ENCODE measurements at places on chromosomes 1 and 21. TPM values are rescaled to one million over a fixed set of nuclear protein-coding genes. Genes with fewer than 3 reads are reported as not detected.

- DNase-seq, result no peak
These were observed 83.4 kb downstream of the USP24 start for GRCh38 chr1:55131801-55132200.

The CLCA1 gene
- not detected for total RNA-seq

The NR0B2 gene
- total RNA-seq, result not detected

GRCh38 chr1:23581219-23581618 lies 21.9 kb upstream of the ID3 start:
- DNase-seq, result no peak

GRCh38 chr21:42188663-42189062 lies 30.3 kb upstream of the ABCG1 start:
- DNase-seq, result no peak

The TRABD2B gene
- total RNA-seq, result not detected

- no peak for DNase-seq
These were observed 59.1 kb downstream of the FAAP20 start for GRCh38 chr1:2135441-2135841.

- DNase-seq, result no peak
These were observed 1.4 kb upstream of the G0S2 start for GRCh38 chr1:209673631-209674417.

GRCh38 chr1:32362474-32363313 lies at the start of the genes FAM229A and TSSK3:
Gene FAM229A (minus strand): TSS chr1:32362485. CDS start chr1:32362091, 394 bp downstream.
Gene TSSK3 (plus strand): TSS chr1:32362539. CDS start chr1:32362702, 163 bp downstream.
- no peak for DNase-seq

DNA sequence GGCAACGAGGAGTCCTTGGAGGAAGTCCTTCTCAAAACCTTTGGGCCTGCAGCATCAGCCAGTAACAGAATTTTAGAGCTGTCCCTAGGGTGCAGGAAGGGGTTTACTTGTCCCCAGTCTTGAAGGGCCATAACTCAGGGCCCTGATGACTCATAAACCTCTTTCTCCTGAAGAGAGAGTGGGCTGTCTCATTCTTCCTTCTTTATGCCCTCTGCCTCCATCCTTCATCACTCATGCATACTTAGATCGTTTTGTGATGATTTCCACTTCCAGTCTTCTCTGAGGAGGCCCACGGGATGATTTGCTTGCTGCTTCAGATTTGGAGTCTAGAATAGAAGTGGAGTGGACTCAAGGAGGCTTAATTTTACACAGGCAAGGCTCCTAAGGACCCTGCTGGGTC lies 60.2 kb downstream of the NDUFS5 start:
- no peak for DNase-seq

DNA sequence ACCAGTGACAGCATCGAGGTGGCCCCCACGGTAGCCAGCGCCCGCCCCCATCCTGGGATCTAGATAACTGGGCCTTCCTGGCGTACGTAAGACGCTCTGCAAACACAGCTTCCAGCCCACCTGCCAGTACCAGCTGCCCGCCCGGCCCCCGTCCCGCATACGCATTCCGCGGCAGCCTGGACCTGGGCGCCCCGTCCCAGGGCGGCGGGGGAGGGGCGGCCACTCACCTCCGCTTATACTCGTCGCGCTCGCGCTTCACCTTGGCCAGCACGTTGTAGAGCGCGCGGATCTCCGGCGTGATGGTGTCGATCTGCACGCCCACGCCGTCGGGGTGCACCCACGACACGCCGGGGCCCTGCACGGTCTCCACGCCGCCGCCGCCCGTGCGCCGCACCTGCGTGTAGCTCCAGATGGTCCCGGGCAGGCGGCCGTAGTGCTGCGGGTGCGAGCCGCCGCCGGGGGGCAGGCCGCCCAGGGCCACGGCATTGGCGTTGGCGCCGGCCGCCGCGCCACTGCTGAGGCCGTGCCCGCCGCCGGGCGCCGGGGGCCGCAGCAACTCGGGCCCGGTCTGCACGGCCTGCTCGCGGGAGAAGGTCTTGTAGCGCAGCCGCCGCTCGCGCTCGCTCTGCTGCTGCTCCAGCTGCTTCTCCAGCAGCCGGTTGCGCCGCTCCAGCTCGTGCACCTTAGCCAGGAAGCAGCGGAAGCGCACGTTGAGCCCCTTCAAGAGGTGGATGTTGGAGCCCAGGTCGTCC lies 859 bp downstream of the IFFO2 start:
- DNase-seq, result peak; percentile 50
